Pancreas (tissue), 10 donors: ENCODE measurements at places on chromosomes 12 and 14.

GRCh38 chr14:62179367-62180018 lies 417.3 kb downstream of the SNAPC1 start:
- no peak overlapping the region for H3K27ac ChIP-seq
- H3K4me1 ChIP-seq, result no peaks in the 10 kb centered on the region
- H3K27me3 ChIP-seq, result no peaks in the 10 kb centered on the region
- no peaks in the 10 kb centered on the region for H3K36me3 ChIP-seq
- DNase-seq, result peak; percentile 31

DNA sequence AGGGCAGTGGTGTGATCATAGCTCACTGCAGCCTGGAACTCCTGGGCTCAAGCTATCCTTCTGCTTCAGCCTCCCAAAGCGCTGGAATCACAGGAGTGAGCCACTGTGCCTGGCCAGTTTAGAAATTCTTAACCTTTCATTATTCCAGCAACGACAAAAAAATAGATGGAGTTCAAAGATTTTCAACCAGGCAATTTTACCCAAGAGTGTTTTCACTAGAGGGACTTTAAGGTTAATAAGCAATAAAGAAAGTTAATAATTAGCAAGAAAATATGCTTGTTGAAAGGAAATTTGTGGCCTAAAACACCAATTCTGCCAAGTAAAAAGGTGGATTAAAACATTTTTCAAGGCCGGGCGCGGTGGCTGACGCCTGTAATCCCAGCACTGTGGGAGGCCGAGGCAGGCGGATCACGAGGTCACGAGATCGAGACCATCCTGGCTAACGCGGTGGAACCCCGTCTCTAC lies 14.8 kb downstream of the CDKL1 start:
- peak overlapping the region; percentile 46 for H3K27ac ChIP-seq
- no peaks in the 10 kb centered on the region for H3K36me3 ChIP-seq
- no peak overlapping the region for H3K4me3 ChIP-seq
- H3K4me1 ChIP-seq, result peaks cover 4% of the 10 kb centered on the region
- no peaks in the 10 kb centered on the region for H3K27me3 ChIP-seq

DNA sequence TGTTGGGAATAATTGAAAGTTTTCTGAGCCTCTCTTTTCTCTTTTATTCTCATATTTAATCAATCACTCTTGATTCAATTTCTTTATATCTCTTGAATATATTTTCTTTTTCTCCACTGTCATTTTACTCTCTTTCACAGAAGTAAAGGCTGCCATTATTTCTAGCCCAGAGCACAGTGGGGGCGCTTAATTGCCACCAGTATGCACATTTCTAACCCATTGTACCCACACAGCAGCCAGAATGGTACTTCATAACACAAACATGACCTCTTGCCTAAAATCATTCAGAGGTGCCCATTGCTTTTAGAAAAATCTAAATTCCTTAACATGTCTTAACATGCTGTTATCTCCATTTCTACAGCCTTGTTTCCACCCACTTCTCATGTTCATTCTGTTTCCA lies 190.2 kb upstream of the LMO3 start:
- no peak for DNase-seq
- H3K4me3 ChIP-seq, result no peak overlapping the region
- no peaks in the 10 kb centered on the region for H3K36me3 ChIP-seq
- no peaks in the 10 kb centered on the region for H3K27me3 ChIP-seq
- H3K27ac ChIP-seq, result no peak overlapping the region

- no peak for DNase-seq
- H3K4me1 ChIP-seq, result peaks cover 10% of the 10 kb centered on the region
- H3K27me3 ChIP-seq, result no peaks in the 10 kb centered on the region
- H3K4me3 ChIP-seq, result no peak overlapping the region
- H3K36me3 ChIP-seq, result no peaks in the 10 kb centered on the region
Measured at GRCh38 chr14:75292101-75292563, 13.5 kb downstream of the FOS start.

DNA sequence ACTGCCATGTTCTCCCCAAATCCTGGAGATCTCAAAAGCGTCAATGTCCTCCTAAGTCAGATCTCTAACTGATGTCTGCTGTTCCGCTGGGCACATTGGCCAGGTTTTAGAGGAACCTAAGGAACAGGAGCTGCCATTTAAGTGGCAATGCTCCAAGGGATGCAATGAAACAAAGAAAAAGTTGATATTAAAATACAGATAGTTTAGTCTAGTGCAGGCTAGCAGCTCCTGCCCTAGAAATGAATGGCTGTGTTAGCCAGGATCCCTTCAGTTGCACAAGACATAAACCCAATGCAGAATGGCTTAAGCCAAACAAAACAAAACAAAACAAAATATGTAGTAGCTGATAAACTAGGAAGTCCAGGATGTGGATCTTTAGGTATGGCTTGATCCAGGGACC lies 144.1 kb downstream of the HMGA2 start:
- no peak for DNase-seq
- H3K4me1 ChIP-seq, result no peaks in the 10 kb centered on the region
- no peaks in the 10 kb centered on the region for H3K27me3 ChIP-seq
- no peak overlapping the region for H3K27ac ChIP-seq
- no peaks in the 10 kb centered on the region for H3K36me3 ChIP-seq
